ENCODE measurements at places on chromosomes 1 and 21.

DNA sequence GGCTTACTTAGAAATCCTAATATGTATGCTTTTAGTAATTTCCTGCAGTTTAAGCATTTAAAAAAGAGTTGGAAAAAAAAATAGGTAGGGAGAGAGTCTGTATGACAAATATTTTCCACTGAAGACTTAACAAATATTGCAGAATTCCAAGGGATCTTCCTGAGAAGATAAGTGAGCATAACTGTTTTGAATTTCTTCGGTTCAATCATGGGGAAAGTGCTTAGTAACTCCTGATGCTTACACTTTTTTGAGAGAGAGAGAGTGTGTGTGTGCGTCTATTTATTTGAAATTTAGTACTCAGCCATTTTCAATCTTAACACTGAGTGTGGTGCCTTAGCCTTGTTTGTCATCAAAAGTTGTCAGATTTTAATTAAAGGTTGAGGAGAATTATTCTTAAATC lies 18.5 kb downstream of the SON start:
- DNase-seq, result no peak

DNA sequence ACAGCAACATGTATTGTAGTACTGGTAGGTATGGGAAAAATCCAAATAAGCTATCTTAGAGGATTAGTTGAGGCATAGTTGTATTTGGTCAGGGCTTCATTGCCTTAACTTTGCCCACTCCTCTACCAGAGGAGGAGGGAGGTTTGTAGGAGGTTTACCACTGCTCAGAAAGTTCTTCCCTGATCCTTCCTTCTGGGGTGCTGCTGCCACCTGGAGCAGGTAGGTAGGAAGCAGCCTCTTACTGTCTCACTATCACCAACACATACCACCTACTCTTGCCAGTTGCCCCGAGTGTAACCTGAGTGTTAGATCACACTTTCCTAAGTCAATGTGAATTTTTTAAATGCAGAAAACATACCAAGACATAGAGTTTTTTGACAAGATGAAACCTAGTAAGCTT lies 24.1 kb upstream of the ZSWIM5 start:
- DNase-seq, result no peak

GRCh38 chr1:188986745-188987417 lies 1490.8 kb downstream of the BRINP3 start:
- DNase-seq, result no peak

DNA sequence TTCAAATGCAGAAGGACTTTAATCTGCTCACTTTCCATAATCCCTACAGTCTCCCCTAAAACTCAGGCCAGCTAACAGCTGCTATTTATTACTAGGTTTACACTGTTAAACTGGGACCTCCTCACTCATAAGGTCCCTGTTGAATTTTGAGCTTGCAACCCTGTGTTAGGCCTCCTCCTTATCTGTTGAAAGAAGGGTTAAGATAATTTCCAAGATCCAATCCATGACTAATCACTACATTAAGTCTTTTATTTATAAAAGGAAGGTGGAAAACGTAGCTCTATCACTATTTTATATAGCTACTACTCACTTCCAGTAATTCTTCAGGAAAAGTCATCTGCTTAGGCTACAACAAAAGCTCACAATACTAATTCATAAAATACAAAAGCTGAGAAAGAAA lies 79.5 kb downstream of the EVI5 start:
- no peak for DNase-seq

GRCh38 chr1:199291022-199291740 lies 652.3 kb downstream of the PTPRC start:
- DNase-seq, result no peak

DNA sequence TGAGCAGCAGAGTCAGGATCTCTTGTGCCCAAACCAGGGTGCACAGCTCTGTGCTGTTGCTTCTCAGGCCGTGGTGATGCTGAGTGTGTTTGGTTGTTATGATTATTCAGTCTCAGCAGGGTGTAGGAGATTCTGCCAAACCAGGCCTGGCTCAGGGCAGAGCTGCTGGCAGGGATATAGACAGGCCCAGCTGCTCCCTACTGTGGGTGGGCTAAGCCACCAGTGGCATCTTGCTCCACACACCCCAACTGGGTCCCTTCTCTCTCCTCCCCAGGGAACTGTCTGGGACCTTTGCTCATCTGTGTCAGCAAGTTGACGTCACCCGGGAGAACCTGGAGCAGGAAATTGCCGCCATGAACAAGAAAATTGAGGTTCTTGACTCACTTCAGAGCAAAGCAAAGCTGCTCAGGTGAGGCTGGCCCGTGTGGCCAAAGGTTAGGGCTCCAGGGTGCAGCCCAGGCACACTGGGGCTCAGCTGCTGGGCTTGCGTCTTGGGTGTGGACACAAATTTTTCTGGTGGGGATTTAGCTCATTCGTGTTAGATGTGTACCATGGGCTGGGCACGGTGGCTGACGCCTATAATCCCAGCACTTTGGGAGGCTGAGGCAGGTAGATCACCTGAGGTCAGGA lies 9.9 kb upstream of the MIIP start:
- DNase-seq, result no peak

- peak; percentile 93 for DNase-seq
Measured at GRCh38 chr1:181105134-181106021, 16.9 kb downstream of the IER5 start.

GRCh38 chr21:36097427-36098181 lies 27.8 kb downstream of the CBR1 start:
- DNase-seq, result no peak

DNA sequence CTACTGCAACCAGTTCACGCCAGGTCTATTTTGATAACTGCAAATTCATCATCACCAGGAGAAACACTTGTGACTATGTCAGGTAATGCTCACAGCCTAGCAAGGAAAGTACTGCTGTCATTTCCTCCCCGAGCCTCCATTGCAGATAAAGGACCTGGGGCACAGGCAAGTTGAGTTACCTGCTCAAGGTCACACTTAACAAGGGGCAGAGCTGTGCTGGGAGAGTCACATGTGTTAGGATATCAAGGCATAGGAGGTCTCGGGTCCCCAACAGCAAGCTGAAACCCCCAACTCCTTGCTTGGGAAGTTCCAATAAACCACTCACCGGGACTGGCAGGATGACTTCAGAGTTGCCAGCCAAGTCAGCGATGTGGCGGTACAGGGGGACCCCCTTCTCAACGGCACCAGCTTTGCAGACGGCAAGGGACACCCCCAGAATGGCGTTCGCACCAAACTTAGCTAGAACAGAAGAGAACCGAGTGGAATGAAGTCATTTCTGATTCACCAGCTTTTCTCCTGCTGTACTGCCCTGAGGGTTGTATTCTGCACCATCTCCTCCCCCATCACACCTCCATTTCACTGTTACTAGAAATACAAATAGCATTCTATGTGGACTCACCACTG lies 11.6 kb downstream of the ENO1 start:
- no peak for DNase-seq

- DNase-seq, result no peak
Measured at GRCh38 chr1:10868599-10868965, 72.1 kb upstream of the CASZ1 start.

GRCh38 chr21:42991992-42992740 lies 17.8 kb downstream of the PKNOX1 start:
- DNase-seq, result no peak

DNA sequence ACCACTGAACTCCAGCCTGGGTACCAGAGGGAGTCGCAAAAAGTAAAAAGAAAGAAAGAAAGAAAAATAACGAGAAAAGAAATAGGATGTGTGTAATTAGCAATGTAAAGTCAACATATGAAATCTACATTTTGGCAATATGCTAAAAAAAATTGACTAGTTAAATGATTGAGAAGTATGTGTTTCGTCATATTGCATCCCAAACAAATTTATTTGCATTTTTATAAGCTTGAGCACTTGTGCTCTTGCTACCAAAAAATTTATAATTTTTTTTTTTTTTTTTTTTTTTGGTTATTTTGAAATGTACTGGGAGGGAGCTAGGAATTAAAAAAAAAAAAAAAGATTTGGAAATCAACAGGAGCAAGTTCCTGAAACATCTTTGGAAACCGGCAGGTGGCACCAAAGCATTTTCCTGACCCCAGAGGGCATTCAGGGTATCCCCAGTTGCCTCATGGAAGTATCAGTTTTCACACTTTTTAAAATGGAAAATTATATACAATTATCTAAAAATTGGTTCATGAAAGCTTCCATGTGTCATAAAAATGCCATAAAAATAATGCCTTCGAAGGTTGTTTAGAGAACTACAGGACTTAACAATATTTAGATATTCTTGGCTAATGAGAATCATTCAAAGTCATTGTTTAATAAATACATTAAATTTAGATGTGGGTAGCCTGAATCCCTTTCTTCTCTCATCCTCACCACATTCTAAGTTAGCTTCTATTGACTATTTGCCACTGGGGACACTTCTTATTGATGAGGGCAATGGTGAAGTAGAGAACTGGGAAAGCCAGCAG lies 4.8 kb upstream of the HEATR1 start:
- no peak for DNase-seq

- no peak for DNase-seq
Measured at GRCh38 chr1:185646202-185646683, 87.9 kb upstream of the HMCN1 start.

DNA sequence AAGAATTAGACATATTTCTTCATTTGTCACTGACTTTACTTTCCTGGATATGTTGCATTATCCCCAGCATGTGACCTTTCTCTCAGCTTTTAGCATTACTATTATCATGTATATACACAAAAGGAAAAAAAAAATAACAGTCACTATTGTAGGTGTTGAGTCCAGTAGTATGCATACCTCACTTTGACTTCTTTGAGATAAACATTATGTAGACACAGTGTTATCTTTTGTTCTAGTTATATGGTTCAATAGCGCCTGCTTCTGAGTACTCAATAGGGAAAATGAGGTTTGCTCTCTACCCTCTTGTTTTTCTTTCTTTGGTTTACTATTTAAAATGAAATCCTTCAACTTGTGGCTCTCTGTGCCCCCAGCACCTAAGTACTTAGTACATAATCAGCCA lies 409.6 kb upstream of the PKN2 start:
- no peak for DNase-seq

- DNase-seq, result no peak
Measured at GRCh38 chr1:37338658-37339057, 135.7 kb upstream of the ZC3H12A start.

- DNase-seq, result no peak
Measured at GRCh38 chr1:56816909-56817308, 2.3 kb downstream of the FYB2 start.

GRCh38 chr1:209879539-209879938 lies 51.8 kb downstream of the UTP25 start:
- DNase-seq, result no peak

Measured in CD4-positive, alpha-beta T cell treated with Interleukin-4 for 4 hours (primary cell).